ENCODE measurements at places on chromosomes 4 and X.

DNA sequence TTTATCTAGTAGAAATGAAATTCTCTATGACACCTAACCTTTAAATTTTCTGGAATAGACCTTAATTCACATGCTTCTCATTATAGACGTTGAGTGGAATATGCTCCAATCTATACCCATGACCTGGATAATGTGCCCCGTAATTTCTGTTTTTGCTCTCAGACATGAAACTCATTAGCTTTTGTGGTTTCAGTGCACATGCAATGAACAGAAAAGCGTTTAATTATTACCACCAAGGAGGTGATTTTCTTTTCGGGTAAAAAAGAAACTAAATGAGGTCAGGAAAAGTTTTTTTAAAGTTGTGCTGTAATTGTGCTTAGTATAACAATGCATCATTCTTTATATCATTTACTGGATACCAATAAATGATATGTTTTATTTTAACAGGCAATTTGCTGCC lies 1703.9 kb upstream of the TENM3 start:
- no peak for DNase-seq

DNA sequence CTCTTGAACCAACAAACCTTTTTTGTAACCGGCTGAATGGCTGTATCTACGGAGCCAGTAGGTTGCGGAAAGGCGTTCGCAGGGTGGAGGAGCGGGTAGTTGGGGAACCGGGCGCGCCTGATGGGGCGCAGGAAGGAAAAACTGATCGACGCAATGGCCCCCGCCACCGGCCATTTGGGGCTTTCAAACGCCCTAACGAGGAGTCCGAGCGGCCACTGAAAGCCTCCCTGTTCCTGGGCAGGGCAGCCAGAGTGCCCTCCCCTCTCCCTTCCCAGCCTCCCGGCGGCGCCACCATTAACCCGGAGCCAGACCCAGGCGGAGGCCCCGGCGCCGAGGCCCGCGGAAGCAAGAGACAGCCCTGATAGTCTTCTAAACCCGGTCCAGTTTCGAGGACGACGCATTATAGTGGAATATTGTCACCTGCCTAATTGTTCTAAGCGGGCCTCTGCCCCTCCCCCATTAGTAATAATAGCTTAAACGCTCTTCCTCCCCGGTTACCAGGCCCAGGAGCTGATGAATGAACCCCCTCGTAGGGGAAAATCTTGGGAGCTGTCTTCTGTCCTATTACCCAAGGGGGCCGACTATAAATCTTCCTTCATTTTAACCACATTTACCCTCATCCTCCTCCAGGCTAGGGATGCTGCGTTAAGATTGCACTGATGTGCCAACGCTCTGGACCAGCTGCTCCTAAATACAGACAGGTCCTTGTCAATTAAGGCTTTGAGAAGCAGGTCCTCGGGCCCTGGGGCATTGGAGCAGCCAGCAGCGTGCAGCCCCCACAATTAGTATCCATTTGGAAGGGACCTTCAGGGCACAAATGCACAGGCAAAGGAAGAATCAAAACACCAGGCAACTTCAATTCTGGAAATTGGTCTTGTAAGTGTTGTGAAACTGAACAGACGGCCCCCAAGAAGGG lies 61.6 kb upstream of the TMEM33 start:
- no peak for DNase-seq

- DNase-seq: no peak
These were observed 53.9 kb upstream of the C4orf50 start for GRCh38 chr4:6071959-6072720.

- DNase-seq: no peak
These were observed 180.0 kb downstream of the DHRSX start for GRCh38 chrX:2320580-2321327.

DNA sequence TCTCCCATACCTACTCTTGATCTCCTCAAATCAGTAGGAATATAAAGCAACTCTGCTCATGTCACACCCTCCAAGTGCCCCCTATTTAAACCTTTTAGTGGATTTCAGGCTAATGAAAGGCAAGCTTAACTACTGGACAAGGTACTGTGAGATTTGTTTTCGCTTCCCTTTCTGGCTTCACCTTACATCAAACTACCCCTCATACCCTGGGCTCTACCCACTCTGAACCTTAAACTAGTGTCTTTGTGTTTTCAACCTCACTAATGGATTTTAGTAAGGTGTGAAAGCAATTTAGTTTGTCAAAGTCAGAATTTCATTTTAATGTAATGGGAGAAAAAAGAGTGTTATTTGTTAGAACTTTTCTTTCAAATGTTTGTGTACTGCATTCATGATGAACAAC lies 291.7 kb downstream of the INPP4B start:
- DNase-seq: no peak

DNA sequence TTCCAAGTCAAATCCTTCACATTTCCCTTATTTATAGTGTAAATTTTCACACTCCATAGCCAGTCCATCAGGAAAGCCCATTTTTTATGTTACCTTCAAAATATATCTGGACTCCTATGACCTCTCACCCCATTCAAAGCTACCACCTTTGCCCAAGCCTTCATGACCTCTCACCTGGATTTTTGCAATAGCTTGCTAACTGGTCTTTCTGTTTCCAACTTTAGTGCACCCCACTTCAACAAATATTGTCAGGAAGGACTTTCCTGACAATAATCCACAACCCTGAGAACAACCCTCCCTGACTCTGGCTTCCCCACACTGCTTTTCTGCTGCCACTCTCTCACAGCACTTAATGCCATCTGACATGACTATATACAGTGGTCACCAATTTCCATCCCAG lies 33.4 kb downstream of the ASIC5 start:
- no peak for DNase-seq

DNA sequence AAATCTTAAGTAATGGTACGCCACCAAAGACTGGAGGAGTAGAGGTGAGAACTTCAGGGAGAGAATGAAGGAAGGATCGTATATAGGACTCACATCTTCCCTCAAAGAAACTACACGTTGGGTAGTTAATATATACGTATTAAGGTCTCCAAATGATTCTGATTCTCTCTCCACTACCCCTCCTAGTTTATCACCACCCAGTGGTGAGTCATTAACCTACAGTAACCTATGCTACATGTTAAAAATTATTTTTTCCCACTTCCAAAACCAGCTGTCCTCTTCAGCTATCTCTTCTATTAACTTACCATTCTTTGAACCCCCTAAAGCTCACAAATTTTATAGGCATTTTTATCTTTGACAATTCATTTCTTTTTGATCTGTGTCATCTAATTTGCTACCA lies 69.7 kb downstream of the RPS6KA6 start:
- DNase-seq: no peak

DNA sequence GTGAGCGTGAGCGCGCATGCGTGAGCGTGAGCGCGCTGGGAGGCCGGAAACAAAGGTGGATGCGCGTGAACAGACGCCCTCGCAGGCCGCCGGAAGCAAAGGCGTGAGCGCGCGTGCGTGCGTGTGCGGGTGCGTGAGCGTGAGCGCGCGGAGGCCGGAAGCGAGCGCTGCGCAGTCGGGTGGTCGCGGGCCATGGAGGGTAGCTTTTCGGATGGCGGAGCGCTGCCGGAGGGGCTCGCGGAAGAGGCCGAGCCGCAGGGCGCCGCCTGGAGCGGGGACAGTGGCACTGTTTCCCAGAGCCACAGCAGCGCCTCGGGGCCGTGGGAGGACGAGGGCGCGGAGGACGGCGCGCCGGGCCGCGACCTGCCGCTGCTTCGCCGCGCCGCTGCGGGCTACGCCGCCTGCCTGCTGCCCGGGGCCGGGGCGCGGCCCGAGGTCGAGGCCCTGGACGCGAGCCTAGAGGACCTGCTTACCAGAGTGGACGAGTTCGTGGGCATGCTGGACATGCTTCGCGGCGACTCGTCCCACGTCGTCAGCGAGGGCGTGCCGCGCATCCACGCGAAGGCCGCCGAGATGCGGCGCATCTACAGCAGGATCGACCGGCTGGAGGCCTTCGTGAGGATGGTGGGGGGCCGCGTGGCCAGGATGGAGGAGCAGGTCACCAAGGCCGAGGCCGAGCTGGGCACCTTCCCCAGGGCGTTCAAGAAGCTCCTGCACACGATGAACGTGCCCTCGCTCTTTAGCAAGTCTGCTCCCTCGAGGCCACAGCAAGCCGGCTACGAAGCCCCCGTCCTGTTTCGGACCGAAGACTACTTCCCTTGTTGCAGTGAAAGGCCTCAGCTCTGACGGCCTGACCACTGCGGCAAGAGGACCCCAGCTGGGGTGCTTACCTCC lies at the start of gene BLOC1S4:
BLOC1S4 (plus strand) TSS at position 157 of the 894 bp plus-strand sequence; CDS start at position 193, 36 bp downstream.
- peak; percentile 86 for DNase-seq

- DNase-seq: no peak
These were observed 167.5 kb upstream of the USP38 start for GRCh38 chr4:143017210-143017609.

DNA sequence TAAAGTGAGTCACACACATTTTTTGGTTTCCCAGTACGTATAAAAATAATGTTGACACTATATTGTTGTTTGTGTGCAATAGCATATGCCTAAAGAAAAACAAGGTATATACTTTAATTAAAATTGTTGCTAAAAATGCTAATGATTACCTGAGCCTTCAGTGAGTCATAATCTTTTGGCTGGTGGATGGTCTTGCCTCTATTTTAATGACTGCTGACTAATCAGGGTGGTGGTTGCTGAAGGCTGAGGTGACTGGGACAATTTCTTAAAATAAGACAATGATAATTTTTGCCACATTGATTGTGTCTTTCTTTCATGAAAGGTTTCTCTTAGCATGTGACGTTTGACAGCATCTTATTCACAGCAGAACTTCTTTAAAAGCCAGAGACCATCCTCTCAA lies 21.0 kb upstream of the ANXA10 start:
- DNase-seq: no peak

DNA sequence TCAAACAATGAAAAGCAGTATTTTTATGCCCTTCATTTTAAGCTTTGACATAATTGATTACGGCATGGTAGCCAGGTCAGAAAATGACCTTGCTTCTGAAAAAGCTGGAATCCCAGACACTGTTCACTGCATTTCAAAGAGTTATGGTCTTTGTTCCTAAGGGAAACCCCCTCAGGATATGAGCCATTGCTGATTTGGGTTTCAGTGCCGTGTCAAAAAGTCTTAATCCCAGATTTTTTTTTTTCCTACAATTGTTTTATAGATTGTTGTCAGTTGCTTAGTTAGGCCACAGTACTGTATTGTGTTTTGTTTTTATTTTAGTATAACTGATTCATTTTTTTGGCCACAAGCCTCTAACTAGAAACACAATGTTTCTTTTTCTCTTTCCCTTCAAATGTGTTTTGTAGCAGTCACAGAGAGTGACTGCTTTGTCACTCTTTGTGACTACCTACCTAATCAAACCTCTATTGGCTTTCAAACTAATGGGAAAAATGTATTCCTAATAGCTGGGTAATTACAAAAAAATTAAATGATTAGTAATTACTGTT lies 10.3 kb downstream of the WDR44 start:
- no peak for DNase-seq

DNA sequence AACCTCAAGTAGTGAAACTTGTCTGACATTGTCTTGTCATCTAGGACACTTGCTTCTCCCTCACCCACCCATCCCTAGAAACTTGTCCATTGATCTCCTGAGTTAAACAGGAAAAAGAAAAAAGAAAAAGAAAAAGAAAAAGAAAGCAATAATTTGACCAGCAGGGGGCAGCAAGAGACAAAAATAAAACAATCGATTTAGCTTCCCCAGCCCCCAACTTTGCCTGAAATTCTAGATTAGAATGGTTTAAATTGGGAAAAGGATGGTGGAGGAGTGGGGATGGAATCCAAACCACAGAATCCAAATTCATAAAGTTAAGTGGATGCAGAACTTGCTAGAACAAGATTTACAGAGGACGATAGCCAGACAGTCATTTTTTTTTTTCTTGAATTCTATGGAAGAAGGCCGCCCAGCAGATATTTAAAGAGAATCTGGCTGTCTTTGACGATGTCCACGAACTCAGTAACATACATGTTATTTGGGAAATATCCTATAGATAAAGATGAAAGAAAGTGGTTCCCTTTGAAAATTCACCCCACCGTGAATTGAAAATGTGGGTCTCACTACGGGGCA lies 282.9 kb downstream of the USP46 start:
- no peak for DNase-seq

- DNase-seq: no peak
These were observed 62.7 kb downstream of the TRIM2 start for GRCh38 chr4:153266988-153267387.

- no peak for DNase-seq
These were observed 138.4 kb downstream of the LDB2 start for GRCh38 chr4:16759931-16760582.

GRCh38 chr4:20084488-20084887 lies 167.2 kb upstream of the SLIT2 start:
- DNase-seq: no peak

DNA sequence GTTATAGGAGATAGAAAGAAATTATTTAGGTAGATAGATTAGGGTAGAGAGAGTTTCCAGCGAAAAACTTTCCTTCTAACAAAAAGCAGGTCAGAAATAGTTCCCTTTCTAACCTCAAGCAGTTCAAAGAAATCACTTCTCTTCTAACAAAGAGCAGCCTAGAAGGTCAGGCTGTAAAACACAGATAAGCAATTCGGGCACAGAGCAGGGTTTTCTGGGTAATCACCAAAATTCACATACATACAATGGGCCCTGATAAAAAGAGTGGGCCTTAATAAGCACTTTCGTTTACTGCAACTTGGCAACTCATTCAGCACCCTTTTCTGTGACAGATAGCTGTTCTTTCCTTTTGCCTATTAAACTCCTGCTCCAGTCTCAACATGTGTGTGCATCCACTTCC lies 13.4 kb upstream of the NAF1 start:
- no peak for DNase-seq

DNA sequence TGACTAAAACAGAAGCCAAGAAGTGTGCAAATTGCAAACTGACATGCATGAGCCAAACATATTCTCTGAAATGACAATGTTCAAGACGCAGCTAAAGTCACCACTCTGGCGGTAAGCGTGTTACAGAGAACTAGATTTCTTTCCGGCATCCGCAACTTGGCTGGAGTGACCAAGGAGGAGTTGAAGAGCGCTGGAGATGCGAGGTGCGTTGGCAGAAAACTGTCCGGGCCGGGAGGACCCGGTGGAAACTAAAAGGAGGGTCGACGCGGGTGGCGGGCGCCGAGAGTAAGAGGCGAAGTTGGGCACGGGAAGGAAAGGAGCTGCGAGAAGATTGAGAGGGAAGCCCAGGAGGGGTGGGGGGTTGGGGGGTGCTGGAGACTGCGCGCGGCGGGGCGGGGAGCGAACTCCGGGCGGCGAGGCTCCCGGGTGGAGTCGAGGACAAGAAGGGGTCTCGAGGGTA lies 807 bp downstream of the SEL1L3 start:
- no peak for DNase-seq

GRCh38 chr4:78784236-78784865 lies 8.2 kb downstream of the BMP2K start:
- DNase-seq: no peak

GRCh38 chrX:14051416-14051815 lies 21.7 kb upstream of the GEMIN8 start:
- DNase-seq: no peak
